ENCODE measurements at places on chromosomes 4 and X.

DNA sequence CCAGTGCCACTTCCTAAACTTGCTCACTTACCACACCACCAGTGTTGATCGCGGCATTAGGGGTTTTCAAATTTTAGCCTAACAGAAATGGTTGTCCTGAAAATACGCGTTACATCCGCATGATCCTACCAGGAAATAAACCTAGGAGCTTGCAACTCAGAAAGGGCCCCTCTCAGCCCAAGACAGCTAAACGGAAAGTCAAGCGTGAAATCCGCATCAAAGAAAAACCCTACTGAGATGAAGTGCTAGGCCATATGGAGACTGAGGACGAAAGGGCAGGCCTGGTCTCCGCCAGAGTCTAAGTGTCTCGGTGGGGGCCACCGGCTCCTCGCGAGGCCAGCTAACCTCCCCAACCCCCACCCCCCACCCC lies 626 bp downstream of the YTHDC1 start:
- no peak for DNase-seq

DNA sequence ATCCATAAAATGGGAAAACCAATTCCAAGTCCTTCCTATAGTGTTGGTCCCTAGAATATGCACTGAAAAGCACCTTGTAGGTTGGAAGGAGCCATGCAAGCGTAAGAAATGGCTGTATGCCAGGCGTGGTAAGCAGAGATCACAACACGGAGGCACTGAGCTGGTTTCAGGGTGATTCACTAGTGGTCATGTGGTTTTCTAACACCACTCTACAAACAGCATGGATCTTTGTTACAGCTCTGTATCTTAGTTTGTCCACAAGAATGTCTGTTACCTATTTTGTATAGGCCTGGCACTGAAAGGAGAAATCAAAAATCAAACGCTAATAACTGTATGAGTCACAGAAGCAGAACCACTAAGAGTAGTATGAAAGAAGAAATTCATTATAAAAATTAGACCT lies 71.9 kb downstream of the MAGEB17 start:
- DNase-seq = no peak

DNA sequence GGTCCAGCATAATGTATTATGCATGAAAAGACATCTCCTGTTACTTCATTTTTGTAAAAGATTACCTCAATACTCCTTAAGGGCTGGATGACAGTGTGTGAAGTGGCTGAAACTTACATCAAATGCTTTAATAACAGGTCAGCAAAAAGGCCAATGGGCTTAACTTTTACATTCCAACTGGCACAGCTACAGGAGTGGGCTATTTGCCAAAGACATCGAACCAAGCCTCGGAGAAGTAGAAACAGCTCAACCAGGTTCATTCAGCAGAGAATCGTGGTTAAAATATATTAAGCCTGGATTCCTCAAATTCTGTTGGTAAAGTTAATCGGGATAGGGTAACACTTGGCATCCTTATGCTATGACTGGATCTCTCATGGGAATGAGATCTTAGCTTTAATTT lies 639.7 kb downstream of the TRIML1 start:
- no peak for DNase-seq

GRCh38 chr4:18342847-18343246 lies 321.3 kb upstream of the LCORL start:
- DNase-seq = no peak

GRCh38 chrX:110748256-110748806 lies 47.3 kb downstream of the CHRDL1 start:
- DNase-seq = no peak

DNA sequence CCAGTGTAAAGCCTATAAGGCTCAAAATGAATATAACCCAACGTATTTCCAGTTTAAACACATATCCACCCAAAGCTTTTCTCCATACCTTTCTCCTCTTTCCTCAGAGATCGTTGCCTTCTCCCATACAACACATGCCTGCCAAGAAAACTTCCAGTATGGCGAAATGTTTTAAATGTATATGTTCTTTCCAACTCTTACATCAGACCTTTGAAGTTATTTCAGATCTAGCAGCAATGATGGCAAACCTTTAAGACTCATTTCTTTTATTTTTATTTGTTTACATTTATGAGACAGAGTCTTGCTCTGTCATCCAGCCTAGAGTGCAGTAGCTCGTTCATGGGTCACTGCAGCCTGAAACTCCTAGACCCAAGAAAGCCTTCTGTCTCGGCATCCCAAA lies 265.4 kb downstream of the BMPR1B start:
- no peak for DNase-seq

DNA sequence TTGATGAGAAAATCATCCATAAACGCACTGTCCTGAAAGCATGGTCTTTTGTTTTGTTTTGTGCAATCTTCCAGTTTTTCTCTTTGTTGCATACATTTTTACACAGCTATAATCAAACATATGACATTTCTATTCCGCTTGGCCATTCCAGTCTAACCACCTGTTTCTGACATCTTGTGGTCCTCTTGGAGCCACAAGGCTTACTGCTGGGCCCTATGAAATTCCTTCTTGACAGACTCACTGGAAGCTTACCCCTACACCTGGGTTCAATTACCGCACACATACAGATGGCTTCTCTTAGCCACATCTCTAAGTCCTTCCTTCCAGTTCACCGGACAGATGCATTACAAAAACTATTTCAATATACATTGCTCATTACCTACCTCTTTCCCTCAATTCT lies 72.4 kb downstream of the PAPSS1 start:
- DNase-seq = no peak

Measured in C1 segment of cervical spinal cord (tissue), 14 donors.